ENCODE measurements at places on chromosomes 12 and 14.
A peak's percentile ranks its signal among the peaks of the same experiment; 100 is the strongest.

DNA sequence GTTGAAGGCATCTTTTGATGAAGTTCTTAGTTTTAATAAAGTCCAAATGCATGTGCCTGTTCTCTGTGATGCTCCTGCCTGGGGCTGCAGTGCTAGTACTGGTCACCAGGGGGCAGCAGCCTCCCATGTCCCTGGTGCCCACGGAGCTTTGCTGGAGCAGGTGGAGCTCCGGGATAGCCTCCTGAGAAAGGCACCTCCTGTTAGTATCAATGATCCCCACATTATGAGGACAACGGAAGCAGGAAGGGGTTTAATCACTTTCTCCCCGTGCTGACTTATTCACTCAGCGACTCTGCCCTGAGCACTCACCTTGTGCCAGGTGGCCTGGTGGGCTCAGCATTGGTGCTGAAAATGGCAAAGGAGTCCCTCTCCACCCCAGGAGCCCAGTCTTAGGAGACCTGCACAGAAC, 123.0 kb upstream of the PZP start:
- peak; percentile 74 for DNase-seq

DNA sequence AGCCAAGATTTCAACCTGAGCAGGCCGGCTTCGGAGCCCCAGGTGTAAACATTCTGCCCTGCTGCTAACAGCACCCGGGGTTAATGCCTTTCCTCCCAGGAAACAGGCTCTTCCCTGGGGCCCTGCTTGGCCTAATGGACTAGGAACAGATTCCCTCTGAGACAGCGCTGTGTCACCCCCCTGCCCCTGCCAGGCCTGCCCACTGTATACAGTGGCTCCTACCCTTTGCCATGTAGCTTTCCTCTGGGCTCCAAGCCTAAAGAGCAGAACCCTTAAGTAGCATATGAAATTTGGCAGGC, 28.3 kb upstream of the BCDIN3D start:
- no peak for DNase-seq

DNA sequence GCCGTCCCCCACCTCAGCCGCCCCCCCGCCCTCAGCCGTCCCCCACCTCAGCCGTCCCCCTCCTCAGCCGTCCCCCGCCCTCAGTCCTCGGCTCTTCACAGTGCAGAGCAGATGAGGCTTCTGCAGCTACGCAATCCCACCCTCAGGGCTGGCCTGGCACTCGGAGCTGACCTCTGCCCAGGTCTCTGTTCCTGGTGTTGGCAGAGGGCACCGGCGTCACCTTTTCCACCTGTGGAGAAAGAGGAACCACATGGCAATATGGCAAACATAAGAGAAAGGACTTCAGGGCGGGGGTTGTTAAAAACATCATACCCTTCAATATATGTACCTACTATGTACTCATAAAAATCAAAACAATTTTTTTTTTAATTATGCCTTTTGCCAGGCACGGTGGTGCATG, 45.8 kb downstream of the MLXIP start:
- DNase-seq: no peak

DNA sequence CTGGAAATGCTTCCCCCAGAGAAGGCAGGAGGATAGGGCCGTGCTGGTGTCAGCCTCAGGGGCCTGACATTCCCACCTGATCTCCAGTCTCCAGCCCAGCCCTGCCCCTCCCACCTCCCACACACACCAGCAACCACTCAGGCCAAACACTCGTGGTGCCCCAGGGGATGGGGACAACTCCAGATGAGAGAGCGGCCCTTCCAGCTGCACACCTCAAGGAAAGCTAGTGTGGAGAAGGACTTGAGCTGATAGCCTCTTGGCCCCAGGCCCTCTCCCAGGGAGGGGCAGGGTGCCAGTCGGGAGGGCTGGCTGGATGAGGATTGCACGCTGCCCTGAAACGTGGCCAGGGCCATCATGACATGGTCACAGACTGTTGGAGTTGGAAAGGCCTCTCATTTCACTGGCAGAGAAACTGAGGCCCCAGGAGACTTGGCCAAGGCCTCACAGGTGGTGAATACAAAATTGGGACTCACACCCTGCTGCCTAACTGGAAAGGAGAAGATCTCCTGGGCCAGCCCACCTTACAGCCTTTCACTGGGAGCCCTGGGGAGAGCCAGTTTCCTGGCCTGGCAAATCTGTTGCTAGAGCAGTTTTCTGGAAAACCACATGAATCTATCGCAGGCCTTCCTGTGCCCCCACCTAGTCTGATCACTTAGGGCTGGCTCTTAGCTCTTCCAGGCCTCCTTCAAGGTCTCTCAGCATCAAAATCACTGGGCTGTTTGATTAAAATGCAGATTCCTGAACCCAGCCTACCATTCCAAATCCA, 52.1 kb downstream of the IRF2BPL start:
- no peak for DNase-seq

DNA sequence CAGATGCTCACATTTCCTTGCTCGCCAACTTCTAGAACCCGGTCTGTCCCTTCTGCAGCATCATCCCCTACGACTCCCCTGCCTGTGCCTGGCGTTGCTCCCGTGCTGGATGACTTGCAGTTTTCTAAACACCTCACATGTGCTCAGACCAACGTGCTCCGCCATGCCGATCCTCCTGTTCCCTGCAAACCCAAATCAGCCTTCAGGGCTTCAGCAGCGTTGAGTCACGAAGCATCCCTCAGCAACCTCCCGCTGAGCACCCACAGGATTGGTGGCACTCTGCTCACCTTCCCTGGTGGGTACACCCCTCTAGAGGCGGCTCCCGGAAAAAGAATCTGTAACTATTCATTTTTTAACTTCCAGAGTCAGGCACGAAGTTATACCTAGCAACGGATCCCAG, 2.8 kb upstream of the PIWIL1 start:
- DNase-seq: no peak

DNA sequence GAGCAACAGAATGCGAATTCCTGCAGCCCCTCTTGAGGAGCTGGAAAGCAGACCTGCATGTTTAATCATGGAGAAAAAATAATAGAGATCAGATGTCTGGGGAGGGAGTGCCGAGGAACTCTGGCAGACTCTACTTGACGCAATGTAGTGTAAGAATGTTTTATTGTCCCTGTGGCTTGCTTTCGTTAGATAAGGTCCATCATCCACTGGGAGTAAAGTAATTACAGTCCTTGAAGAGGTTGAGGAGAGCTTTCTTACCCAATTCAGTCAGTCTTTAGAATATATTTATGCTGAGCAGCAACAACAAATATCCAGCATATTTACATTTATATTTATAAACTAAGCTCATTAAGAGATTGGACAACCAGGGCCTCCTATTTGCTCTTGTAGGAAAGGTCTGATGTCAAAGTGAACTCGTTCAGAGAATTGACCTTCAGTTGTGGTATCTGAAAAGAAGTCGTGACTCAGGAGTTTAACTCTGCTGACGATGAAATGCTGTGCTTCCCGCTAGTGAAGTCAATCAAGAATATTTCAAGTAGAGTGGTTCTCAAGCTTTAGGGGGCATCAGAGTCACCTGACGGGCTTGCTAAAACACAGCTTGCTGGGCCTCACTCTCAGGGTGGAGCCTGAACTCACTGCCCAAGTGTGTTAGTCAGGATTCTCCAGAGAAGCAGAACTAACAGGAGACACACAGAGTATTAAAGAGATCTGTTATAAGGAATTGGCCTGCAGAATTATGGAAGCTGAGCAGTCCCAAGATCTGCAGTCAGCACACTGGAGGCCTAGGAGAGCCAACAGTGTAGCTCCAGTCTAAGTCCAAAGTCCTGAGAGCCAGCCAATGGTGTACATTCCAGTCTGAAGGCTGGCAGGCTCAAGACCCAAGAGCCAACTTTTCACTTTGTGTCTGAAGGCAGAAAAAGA, 139.3 kb upstream of the LMNTD1 start:
- DNase-seq: no peak

DNA sequence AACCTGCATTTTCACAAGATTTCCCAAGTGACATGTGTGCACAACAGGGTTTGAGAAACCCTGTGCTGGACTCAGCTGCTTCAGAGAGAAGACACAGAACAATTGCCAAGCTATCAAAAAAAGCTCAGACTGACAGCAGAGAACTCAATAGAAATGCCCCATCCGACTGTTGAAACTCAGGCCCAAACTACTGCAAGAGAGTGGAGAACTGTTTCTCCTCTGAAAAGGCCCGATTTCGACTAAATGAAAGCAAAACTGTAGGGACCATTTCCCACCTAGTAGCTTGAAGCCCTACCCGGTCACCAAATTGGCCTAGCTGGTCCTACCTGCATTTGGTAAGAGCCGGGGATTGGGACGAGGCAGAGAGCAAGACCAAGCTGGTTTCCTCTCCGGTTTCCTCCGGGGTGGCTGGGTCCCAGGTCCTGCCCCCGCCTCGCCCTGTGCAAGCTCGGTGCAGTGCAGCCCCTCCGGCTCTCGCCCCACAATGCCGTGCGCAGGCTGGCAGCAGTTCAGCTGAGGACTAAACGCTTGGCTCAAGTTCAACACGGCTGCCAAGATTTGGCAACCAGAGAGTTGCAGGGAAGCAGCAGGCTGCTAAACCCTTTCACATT, 1180.6 kb downstream of the VRK1 start:
- DNase-seq: peak; percentile 74

GRCh38 chr12:28390206-28390605, 199.9 kb downstream of the CCDC91 start:
- DNase-seq: no peak

DNA sequence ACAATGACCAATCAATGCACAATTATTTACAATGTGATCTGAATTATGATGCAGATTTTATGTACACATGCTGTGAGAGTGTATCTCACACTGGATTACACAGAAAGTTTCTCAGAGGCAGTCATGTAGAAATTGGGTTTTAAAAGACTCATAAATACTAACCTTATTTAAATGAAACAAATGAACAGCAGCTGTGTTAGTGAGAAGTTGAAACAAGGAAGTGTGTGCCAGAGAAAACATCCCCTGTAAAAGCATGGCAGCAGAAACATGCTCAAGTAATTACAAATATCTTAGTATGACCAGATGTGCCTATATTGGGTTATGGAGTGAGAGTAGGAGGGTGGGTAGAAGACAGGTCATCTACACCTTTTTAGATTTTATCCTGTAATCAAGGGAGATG, 723.7 kb downstream of the C12orf50 start:
- no peak for DNase-seq

GRCh38 chr14:104382361-104383087, 197.0 kb upstream of the C14orf180 start:
- no peak for DNase-seq

DNA sequence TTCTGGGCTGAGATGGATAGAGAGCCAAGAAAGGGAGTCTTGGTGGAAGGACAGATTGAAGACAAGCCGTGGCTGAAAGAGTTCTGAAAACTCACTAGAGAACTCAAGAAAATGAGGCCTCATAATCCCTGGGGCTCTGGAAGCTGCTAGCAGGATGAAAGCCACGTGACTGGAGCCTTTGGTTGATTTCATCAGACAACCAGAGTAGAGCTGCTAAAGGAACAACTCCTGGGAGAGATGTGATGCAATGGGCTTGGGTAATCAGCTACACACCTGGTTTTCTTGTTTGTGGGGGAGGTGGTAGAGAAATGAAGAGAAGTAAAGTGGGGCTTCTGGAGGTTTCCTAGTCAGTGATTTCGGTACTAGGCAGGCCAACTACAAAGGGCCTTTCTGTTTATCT, 13.4 kb downstream of the CSRNP2 start:
- DNase-seq: no peak

- no peak for DNase-seq
Observed at GRCh38 chr12:90683871-90684270, 271.1 kb downstream of the CCER1 start.

DNA sequence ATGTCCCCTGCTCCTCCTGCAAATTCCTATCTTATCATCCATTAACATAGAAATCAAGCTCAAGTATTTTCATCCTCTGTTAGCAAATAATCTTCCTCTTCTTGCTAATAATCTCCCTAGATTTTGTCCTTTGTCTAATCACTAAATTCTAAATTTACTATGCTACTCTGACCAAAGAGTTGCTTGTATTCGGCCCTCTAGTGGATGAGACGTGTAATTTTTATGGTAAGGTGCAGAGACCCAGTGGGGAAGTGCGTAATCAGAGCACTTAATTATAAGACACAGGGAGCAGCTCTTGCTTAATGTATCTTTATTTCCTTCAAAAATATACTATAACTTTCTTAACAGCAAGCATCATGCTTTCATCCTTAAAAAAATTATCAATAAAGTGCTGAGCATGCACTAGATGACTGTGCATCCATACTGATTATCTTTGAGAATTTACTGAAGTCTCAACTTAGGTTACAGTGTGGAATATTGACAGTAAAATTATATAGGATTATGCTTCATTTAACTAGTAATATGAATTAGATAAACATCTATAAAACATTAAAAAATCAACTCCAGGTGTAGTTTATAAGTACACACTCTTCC, 212.6 kb downstream of the SLC16A7 start:
- DNase-seq: peak; percentile 46

DNA sequence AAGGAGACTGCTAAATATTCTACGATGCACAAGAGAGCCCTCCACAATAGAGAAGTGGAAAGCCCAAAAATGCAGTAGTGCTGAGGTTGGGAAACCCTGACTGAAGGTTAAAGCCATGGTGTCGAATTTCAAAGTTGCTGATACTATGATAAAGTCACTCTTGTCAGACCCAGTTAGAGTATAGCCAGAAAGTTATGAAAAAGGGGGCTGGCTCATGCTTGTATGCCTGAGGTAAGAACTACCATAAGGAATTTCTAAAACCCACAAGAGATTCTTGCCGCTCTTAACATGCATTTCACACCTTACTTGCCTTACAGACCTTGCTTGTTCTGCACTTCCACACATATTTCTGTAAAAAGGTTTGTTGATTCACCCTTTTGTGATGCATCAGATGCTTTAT, 184.6 kb downstream of the SLC6A15 start:
- DNase-seq: no peak

DNA sequence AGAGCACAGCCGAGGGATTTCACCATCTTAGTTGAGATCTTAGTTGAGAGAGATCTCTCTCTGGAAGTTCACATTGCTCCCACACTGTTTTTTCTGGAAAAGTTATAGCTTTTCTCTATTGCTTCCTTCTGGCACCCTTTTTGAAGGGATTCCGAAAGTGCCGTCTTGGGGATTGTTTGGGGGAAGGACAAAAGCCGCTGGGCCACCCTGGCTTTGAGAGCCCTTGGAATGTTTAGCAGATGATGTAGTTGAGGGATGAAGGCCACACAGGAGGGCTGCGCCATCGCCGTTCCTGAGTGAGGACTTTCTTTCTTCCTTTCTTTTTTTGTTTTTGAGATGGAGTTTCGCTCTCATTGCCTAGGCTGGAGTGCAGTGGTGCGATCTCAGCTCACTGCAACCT, 17.7 kb downstream of the PLEKHG3 start:
- DNase-seq: no peak

- DNase-seq: peak; percentile 15
Observed at GRCh38 chr12:22287776-22288621, 46.5 kb downstream of the ST8SIA1 start.

DNA sequence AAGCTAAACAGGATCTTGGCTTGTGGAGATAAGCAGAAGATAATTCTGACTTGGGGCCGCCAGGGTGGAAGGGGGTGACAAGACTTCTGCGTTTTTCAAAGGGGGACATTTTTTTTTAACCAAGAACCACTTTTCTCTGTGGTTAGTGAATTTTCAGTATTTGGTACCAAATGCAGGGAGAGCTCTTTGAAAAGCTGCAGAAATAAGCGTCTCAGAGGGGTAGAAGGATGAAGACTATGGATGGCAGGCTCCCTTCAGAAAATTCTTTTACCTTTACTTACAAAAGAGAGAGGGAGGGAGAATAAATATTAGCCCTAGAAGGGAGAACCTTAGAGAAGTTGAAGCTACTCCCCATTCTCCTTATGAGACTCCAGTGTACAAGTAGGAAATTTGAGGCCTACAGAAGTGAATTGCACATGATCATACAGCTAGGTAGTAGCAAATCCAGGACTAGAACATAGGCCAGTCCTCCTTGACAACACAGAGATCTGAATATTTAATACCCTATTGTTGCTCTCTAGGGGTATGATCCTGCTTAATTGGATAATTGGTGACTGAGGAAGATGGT, 840 bp downstream of the MRPL52 start:
- DNase-seq: no peak

Measured in CD4-positive, alpha-beta T cell treated with Interleukin-21 for 1 hour (primary cell).